ENCODE measurements at places on chromosomes 4 and X.

- DNase-seq: no peak
These were observed 119.1 kb downstream of the RTL9 start for GRCh38 chrX:110477593-110478228.

- no peak for DNase-seq
These were observed 350.8 kb upstream of the KLF3 start for GRCh38 chr4:38313175-38313574.

DNA sequence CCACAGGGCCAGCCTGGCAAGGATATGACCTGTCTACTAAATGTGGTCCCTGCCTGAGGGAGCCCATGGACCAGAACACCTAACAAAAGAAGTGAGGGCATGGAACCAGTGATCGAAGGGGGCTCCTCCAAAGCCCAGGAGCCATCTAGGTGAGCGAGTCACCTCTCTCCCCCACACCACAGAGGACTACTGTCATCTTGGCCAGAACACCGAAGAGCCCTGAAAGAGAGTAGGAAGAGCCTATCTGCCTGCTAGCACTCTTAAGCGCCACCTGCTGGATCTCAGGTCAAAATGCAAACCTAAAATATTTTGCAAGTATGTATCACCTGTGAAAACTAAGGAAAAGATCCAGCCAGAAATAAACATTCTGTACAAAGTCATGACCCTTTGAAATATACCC is 137.9 kb upstream of the ZXDB start:
- DNase-seq: no peak

DNA sequence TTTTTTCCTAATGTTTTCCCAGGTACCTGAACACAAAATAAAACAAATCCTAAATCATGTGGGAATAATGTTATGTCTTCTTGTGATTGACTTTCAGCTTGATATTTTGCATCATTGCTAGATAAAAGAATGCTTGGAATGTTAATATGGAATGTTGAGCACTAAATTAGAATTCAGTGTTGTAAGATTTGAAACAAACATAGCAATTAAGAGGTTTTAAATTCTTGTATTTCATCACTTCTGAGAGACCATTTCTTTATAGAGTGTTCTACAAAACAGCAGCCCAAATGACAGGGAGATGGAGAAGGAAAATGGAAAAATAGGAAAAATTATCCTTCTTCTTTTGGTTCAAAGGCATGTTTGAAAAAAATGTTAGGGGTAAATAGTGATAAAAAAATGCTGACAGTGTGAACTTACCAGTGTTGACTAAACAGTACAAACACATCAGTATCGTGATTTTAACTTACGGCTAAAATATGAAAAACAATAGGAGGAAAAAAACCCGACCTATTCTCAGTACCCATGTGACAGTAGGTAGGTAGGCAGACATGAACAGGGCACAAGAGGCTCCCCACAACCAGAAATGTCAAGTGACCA is 102.6 kb upstream of the PDE5A start:
- no peak for DNase-seq

DNA sequence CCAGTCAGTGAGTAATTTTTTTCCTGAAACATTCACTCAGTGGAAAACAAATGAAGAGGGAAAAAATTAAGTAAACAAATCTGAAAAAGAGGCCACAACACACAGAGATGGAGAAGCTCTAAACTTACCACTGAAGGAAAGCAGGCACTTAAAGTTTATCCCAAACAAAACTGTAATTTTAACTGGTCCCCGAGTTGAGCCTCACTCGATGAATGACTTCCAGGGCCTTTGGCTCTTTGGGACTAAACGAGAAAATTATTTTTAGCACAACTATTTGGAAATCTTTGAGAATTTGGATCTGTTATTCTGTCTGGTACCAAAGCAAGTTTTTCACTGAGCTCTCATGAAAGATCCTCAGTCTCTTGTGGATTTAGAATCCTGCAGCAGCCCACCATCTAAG is at the start of gene C1QTNF7:
TSS of gene C1QTNF7 (plus strand) at position 333 of the 400 bp plus-strand sequence. CDS start 7,711 bp downstream, outside the sequence.
- DNase-seq: no peak

DNA sequence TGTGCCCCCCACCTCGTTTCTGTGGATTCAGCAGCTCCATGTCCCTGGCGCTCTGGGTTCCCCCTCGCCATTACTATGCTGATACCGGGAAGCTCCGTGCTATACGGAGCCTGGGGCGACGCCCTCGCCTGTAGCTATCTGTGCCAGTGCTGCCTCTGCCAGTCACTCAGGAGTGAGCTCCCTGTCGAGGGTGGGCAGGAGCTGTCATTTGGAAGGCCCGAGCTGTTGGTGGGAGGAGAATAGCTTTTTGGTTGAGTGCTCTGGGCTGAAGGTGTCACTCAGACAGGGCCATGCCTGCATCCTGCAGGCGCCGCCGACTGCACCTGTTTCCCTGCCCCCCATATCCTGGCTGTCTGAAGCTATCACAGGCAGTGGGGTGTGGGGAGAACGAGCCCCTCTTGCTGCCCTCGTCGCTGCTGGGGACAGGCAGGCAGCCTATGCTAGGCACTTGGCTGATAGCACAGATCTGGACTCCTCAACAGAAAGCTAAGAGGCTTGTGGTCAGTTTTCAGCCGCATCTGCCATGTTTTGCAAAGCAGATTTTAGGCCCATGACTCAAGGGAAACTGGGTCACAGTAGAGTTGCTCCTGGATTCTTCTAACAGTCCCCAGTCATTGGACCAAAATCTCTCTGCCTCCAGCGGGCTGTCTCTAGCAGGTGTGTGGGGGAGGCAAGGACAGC is 31.8 kb downstream of the CPLX1 start:
- DNase-seq: no peak

DNA sequence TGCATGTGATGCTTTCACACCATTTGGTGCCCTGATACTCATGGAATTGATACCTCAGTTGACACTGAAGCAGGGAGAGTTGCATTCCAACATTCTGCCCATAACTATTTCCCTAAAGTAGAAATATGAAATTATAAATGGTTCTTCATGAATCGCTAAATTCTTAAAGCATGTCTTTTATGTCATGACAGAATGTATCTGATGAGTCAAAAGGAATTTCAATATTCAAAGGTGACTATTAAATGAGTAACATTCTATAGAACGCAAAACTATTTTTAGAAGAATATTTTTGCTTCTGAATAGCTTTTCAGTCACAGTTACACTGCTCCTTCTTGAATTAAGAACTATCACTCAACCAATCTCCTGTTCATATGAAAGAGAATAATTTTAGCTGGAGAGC is 152.8 kb downstream of the ADGRA3 start:
- DNase-seq: no peak

GRCh38 chrX:78517124-78517523 is 142.0 kb downstream of the RTL3 start:
- DNase-seq: no peak

DNA sequence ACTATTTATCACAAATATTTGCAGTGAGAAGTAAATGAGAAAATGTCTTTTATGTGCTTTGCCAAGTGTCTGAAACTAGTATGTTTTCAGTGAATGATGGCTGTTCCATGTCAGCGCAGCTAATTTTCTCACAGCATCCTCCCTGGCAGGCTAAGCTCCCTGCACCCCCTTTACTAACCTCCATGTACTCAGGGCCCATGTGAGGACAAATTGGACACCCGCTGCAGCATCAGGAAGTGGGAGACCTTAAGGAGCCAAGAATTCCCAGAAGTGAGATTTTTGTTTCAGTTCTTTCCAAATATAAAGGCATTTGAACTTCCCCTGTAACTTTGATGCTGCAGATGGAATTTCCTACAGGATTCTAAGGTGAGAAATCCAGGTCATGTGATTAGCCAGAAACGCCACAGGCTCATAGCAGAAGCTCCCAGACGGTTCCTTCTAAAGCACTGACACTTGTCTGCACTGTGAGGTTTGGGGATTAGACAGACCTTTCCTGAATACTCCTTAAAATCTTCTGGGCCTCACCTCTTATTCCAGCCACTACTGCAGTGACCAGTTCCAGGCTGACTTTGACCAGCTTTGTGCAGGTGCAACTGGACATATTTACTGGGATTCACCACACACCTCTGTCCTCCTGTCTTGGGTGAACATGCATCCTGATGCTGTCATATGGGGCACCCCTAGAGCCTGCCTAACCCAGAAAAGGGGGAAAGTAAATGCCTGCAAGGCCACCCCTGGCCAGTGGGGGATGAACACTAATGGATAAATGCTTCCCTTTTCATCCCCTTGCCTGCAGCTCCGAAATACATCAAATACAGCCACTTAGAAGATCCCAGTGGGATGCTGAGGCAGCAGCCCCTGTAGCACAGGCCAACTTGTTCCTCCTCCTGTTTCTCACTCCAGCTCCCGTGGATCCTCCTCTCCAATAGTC is 45.9 kb downstream of the LGI2 start:
- no peak for DNase-seq

DNA sequence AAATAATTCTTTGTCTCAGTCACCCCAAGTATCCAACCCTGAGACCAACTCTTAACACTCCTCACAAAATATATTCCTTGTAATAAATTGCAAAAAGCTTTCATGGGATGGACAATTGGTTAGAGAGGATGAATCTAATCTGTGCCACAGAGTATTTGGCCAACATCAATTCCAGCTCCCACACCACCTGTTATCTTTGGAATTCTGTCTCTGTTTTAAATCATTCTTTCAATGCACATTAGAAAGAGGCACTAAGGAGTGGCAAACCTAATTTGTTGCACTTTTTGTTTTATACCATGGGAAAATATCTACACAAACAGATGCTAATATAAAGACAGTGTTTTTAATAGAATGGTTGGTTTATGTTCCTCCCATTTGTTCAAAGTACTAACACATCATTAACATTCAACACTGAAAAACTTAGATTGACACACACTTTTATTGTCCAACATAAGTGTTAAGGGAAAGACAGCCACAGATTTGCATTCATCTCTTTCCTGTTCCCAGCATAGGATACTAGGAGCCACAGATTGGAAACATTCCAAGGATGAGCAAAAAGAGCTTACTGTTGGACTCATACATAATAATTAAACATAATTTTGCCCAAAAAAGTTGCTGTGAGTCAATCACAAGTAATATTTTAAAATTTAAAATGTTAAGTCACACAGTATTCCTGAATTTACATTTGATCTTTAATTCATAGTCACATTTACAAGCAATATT is 116.4 kb downstream of the PPA2 start:
- DNase-seq: no peak

DNA sequence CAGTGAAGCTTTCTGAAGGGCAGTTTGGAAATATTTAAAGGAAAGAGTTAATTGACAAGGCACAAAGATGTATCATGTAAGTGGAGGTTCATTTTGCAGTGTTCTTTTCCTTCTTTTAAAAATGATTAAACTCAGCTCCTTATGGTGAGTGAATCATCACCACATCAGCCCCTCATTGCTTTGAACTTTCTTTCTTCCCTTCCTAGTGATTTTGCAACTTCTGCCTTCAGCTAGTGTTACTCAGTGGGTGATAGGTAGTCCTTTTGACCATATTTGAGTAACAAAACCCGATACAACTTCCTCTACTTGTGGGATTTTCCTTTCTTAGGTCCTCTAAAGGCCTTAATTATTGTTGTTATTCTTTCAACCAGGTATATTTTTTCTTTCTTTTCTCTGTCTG is 8.2 kb downstream of the ZCCHC4 start:
- DNase-seq: no peak

DNA sequence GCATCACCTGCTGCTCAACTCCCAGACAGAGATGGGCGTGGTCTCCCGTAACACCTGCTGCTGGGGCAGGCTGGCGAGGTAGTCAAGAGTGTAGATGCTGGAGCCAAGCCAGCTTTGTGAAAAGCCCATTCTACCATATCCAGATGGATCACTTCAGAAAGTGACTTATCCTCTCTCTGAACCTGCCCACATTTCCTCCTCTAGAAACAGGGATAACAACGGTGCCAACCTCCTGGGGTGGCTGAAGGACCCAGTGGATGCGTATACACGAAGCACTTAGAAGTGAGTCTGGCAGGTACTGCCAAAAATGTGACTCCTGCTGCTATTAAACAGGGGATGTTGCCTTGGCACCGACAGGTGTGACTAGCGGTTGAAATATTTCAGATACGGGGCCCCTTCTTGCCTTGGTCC is 95.8 kb downstream of the SORBS2 start:
- no peak for DNase-seq

DNA sequence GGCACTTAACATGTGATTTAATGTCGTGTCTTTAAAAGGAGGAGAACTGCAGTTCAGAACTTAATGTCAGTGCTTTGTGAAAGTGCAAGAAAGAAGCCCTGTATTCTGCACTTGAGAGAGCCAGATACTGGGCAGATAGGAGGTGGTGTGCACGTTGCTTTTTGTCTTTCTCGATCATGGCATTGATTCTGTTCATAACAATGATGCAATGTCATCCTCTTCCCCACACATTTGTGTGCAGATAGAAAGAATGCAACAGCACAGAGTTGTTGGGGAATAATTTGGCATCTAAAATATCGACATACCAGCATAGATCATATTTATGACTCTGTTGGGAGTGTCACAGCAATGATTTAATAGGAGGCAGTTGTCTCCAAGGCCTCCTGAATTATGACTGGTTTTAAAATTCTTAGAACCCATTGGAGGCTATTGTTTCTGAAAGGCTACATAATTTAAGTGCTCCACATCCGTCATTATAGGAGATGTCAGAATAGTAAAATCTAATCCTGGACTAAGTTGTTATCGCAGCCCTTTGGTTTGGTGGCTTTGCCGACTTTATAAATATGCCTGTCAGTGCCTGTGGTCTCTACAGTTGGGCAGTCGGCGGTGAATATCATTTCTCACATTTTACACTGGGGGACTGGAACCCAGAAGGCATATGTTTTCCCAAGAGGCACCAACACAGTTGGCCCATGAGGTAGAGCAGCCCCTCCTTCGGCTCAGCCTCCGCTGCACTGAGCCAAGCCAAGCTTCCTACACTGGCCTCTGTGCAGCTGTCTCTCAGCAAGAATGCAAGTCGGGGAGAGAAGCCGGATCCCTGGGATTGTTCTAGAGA is 124.9 kb downstream of the PTTG2 start:
- DNase-seq: no peak

DNA sequence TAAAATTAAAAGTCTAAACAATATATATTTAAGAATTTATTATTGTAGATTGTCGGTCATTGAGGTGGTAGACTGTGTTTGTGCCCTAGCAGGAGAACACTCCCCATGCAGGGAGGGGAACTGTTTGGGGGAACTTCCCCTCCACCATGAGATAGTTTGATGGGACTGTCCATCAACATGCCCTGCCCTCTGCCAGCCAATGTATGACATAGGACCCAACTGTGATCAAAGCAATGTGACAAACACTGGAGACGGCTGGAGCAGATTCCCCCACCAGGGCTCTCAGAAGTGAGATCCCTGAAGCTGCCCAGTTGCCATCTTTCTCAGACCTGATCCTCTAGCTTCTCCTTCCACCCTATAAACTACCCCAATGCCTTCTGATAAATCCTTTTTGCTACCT is 44.9 kb downstream of the SH3KBP1 start:
- no peak for DNase-seq

- DNase-seq: no peak
These were observed 18.7 kb downstream of the FAM184B start for GRCh38 chr4:17762726-17763125.

DNA sequence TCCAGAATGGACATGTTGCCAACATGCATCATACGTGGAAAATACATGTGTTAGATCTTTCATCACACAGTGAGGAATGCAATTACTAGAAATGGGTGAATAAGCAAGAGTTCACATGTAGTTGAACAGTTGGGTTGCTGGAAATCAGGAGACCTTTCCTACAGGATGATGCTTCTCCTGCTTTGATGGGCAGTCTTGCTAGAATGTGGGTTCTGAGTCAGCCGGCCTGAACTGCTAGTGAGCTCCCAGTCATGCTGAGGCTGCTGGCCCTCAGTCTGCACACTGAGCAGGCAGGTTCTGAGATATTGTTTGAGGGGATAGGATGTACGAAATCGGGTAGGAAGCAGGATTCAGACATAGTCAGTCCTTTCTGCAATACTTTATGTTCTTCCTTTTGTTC is 20.2 kb downstream of the MSL3 start:
- DNase-seq: no peak
